T-helper 9 cell (primary cell): ENCODE measurements at places on chromosomes 16 and 17.

DNA sequence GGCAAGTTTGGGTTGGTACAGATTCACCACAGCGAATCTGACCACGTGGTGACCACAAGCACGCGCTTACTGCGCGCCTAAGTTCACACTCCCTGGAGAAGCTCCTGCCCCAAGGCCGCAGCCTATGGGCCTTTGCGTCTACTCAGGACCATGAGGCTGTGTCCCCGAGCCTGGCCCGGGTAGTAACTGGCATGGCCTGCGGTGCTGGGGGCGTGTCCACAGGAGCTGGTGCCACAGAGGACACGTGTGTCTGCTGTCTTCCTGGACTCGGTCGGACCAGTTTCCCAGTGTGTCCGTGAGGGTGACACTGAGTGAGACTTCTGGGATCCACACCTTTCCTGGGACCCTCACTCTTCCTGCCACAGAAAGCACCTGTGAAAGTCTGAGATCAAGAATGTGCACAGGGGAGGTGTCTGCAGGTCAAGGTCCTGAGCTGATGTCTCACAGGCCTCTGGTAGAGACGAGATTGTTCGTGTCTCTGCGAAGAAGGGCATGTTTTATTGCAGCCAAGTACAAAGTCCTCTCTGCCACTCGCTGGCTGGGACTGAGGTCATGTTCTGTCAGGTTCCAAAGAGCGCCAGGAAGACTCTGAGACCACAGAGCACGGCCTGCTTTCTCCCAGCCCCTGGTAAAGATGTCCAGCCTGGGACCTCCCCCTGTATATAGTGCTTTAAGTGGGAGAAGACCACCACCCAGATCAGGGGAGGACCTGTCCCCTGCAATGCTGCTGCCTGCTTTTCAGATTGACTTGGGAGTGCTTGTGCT lies 25.2 kb upstream of the CAPN15 start:
- DNase-seq: no peak

DNA sequence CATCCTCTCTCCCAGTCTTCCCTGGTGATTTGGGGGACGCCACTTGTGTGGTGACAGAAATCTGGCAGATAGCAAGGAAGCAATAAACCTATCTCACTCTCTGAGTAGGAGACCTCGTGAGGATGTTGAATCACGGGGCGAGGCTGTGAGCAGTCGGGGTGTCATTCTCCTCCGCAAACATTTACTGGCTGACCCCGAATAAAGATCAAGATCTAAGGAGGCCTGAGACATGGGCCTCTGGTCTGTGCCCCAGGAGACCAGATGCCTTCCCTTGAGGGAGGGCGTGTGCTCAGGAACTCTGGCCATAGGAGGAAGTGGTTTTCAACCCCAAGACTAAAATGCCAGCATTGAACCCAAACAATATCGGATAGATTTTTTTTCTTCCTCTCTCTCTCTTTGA lies 53.1 kb downstream of the FOXL1 start:
- no peak for DNase-seq

DNA sequence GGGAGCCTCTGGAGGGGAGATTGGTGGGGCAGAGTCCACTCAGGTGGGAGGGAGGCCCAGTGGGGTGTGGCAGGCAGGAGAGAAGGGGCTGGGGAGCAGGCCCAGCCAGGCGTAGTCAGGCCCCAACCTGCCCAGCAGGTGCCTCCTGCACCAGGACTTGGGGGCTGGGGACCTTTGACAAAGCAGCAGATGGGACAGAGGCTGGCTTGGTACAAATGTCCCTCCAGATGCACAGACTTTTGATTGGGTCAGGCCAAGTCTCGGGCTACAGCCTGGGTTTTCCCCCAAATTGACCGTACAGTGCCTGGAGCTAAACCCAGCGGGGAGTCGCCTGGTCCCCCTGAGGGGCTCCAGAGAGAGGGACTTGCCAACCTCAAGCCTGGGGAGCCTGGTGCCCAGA lies 411 bp downstream of the GGT6 start:
- no peak for DNase-seq

DNA sequence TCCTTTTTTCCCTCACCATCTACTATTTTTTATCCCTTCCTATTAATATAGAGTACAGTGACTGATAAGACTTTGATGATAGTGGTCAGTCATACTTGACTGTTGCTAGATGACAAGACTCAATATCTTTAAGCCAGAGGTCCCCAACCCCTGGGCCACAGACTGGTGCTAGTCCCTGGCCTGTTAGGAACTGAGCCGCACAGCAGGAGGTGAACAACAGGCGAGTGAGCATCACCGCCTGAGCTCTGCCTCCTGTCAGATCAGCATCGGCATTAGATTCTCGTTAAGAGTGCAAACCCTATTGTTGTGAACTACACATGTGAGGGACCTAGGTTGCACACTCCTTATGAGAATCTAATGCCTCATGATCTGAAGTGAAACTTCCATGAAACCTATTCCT lies 341.3 kb downstream of the BCAS3 start:
- DNase-seq: no peak

- DNase-seq: no peak
These were observed 9.3 kb downstream of the ALDH3A1 start for GRCh38 chr17:19738757-19739156.
